NCI-H524 treated with DMSO at 0.1 percent for 48 hours (cell line): ENCODE measurements at places on chromosomes 3 and 15.

- DNase-seq: no peak
Measured at GRCh38 chr15:36970522-36970921, 129.8 kb downstream of the MEIS2 start.

- no peak for DNase-seq
Measured at GRCh38 chr3:44000586-44000985, 241.1 kb upstream of the TOPAZ1 start.

DNA sequence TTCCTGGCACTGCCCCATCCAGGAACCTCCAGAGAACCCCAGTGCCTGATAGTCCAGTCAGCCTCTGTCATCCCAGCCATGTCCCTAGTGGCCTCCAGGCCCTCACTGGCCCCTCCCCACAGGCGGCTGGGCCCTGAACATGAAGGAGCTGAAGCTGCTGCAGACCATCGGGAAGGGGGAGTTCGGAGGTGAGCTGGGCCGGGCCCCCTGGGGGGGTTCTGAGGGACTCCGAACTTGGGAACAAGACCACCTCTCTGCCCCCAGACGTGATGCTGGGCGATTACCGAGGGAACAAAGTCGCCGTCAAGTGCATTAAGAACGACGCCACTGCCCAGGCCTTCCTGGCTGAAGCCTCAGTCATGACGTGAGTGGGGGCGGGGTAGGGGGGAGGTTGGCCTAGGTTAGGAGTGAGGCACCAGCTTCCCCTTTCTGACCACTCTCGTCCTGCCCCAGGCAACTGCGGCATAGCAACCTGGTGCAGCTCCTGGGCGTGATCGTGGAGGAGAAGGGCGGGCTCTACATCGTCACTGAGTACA lies 12.0 kb upstream of the LMAN1L start:
- no peak for DNase-seq

DNA sequence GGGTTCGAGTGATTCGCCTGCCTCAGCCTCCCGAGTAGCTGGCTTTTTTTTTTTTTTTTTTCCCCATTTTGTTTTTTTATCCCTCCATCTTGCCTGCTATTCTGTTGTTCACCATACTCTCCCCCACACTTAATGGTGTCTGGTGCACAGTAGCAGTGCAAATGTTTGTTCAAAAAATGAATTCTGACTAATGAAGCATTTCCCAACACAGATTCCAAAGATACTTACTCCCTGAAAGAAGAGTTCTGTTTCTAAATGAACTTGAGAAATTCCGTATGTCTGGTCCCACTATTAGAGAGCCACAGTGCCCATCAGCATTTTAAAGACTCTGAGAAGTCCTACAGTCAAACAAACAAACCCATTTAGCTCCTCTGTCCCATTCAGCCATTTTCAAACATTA lies 9.5 kb downstream of the EDEM1 start:
- no peak for DNase-seq

- no peak for DNase-seq
Measured at GRCh38 chr15:57578288-57578900, 13.3 kb upstream of the MYZAP start.

DNA sequence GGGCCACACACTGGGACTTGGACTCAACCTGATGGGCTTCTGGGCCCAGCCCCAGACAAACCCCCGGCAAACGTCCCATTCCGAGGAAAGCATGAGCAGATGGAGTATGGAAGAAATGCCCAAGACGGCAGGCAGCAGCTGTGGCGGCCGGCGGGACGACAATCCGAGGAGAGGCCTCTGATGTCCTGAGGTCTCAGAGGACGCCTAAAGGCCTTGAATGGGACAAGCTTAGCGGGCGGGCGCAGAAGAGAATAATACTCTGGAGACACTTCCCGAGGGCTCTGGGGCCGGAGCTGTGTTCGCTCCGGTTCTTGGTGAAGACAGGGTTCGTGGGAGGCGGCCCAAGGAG lies 482 bp upstream of the OGG1 start:
- DNase-seq: no peak

GRCh38 chr3:16354291-16354690 lies 89.3 kb downstream of the OXNAD1 start:
- no peak for DNase-seq

DNA sequence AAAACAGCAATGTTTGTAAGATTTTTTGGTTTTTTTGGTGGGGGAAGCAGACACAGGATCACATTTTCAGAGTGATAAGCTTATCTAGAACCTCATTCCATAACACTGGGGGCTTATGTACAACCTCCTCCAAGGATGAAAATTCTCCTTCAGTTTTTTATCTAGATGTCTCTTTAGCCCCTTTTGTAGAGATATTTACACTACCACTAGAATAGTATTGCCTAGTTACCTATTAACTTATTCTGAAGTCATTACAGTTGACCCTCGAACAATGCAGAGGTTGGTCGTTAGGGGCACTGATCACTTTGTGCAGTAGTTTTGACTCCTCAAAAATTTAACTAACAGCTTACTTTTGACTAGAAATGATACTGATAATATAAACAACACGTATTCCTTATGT lies 32.8 kb downstream of the IFT57 start:
- DNase-seq: no peak

DNA sequence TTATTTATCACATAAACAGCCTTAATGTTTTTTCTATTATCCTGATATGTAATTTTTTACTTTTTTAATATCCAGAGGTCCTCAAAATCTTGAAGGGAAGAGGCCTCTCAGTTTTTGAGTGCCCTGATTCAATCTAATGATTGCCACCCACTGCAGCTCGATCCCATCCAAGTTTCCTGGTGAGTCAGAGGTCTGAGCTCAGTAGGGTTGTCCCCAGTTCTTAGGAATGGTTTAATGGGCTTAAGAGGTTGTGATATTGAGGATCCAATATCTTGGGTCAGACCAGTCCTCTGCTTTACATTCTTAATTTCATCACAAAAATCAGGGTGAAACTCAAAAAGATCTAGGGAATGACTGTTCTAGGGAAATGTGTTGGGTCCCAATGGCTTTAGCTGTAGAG lies 238.5 kb downstream of the NSUN3 start:
- no peak for DNase-seq

GRCh38 chr3:132784502-132785025 lies 62.4 kb upstream of the NPHP3 start:
- no peak for DNase-seq

DNA sequence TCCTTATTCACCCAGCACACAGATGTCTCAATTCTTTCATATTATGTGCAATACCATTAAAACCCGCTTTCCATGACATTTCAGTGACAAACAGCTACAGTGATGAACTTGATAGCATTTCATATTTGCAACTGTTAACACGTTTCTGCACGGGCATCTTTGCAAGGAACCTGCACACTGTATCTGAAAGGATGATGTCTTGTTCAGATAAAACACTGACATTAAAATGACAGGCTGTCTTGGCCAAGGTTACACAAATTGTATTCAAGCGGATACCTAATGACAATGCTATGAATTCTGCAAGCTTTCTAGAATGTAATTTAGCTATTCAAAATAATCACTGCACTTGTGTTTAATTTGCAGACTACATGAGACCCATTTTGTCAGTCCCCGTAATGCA lies 529.2 kb downstream of the FOXP1 start:
- DNase-seq: no peak

DNA sequence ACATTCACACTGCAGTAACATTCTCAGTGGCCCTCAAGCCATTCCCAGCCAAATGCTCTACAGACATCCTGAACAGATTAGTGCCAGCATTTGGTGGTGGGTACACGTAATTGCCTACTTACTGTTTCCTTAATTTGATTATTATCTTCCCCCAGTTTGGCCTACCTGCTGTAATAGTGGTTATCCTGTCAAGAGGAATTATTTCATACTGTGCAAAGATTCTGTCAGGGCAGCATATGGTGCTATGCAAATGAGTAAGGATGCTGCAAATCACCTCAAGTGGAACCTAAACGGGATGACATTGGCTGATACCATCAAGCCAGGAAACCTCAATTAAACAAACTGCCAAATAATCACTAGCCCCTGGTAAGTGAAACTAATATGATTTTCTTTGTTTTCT lies 88.7 kb downstream of the SEMA6D start:
- peak; percentile 99 for DNase-seq

DNA sequence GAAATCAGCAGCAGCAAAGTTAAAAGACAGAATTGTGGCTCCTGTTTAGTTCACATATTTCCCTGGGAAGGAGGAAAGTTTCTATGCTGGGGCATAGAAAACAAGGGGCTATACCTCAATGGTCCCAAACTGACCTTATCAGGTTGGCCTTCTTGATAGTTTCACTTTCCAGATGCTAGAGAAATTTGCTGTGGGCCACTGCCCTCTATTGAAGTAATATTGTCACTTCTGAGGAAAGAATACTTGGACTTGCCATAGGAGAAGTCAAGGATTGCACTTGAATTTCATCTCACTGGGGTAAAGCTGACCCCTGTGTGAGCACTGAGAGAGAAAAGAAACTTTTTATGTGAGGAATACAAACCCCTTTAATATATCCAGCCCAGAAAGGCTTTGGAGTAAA lies 49.3 kb upstream of the XCR1 start:
- DNase-seq: no peak

DNA sequence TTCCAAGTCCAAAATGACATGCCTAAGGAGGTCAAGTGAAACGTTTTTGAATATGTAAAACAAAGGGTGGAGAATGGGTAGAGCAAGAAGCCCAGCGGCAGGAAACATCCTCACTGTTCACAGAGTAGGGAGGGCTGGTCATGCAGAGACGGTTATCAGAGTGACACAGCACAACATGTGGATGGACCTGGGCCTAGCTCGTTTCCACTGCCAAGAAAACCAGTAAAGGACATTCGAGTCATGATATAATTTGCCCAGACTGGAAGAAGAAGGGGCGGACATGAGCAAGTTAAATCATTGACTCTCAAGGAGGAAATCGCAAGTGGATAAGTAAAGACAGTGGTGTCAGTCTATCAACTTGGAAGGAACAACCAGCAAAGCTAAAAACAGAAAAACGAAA lies 89.3 kb downstream of the LRIG1 start:
- no peak for DNase-seq

GRCh38 chr3:31882431-31882830 lies 98.6 kb downstream of the OSBPL10 start:
- DNase-seq: no peak

- peak; percentile 20 for DNase-seq
Measured at GRCh38 chr15:63582718-63583426, 14.3 kb upstream of the FBXL22 start.

GRCh38 chr15:66631616-66632263 lies 65.9 kb upstream of the LCTL start:
- DNase-seq: no peak

- no peak for DNase-seq
Measured at GRCh38 chr3:194945508-194945907, 259.8 kb downstream of the FAM43A start.

GRCh38 chr3:59766200-59766872 lies 716.5 kb upstream of the CFAP20DC start:
- DNase-seq: no peak
